Karpas-422 (cell line): ENCODE measurements at places on chromosomes 2 and 18.

- no peak for DNase-seq
These were observed 44.9 kb upstream of the UGP2 start for GRCh38 chr2:63796796-63797195.

DNA sequence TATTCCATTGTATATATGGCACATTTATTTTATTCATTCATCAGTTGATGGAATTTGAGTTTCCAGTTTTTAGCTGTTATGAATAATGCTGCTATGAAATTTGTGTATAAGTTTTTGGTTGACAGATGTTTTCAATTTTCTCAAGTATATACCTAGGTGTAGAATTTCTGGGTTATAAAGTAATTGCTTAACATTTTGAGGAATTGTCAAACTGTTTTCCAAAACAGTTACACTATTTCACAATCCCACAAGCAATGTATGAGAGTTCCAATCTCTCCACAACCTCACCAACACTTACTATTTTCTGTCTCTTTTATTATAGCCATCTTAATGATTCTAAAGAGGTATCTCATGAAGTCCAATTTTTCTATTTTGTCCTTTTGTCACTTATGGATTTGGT lies 12.5 kb upstream of the WDSUB1 start:
- DNase-seq, result no peak

DNA sequence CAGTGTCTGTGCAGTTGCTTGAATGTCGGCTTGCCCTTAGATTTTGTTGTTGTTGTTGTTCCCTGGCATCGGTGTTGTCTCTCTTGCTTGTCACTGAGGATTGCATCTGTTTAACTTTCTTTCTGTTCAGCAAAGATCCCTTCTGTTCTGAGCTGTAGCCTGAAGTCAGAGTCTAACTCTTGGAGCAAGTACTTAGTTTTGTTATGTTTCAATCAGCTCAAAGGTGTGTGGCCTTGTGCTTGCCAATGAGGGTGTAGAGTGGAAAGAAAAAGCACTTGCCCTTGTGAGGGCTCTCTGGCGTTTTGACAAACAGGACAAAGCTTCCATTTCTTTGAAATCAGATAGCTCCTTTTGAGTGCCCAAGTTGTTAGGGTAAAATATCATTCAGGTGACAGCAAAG lies 757.1 kb upstream of the CDH7 start:
- DNase-seq, result no peak

GRCh38 chr2:157929871-157930667 lies 53.9 kb upstream of the ACVR1 start:
- DNase-seq, result no peak

GRCh38 chr2:37005118-37005868 lies 39.0 kb upstream of the STRN start:
- peak; percentile 87 for DNase-seq
